Spinal cord (tissue), 10 donors: ENCODE measurements at places on chromosomes 7 and 10. TPM values are rescaled to one million over a fixed set of nuclear protein-coding genes. Genes with fewer than 3 reads are reported as not detected.
A peak's percentile ranks its signal among the peaks of the same experiment; 100 is the strongest.

GRCh38 chr10:13066527-13066926 is 33.4 kb upstream of the OPTN start:
- no peak for DNase-seq

Gene FAM25A
- total RNA-seq: not detected

Gene ERVW-1
- not detected for total RNA-seq

DNA sequence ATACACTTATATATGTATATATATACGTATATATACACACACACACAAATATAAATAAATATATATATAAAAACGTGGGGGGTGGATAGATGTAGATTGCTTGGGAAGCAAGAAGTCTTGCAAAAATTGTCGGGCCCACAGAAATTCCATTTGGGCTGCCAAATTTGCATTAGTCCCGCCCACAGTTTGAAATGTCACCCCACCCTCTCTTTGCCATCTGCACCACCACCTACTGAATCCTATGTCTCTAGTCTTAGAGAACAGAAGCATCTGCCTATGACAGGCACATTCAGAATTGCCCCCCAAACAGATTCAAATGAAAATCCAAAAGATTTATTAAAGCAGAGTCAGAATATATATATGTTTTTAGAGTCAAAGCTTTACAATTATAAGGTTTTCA is 25.6 kb upstream of the CACNA2D1 start:
- DNase-seq: no peak

Gene SPDYE1
- total RNA-seq: not detected

Gene SOSTDC1
- total RNA-seq: 22.3 TPM

DNA sequence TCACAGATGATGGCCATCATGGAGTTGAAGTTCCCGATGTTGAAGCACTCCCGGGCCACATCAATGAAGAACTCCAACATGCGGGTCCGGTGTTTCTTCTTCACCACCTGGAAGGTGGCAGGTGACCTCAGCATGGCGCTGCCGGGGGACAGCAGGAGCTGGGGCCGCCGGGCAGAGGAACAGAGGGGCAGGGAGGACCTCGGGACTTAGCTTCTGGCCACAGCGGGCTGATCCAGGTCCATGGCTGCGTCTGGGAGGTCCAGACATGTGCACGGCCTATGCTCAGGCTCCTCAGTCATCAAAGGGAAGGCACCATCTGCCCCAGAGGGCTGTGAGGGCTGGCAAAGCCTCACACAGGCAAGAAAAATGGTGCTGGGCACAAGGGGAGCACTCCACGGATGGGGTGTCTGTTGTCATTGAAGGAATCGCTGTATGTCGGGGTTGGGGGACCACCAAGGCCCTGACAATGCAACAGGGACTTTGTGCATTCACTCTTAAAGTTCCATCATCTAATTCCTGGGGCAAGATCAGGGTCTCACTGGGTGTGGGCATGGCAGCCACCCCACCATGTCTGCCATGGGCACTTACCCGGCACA is 60.9 kb downstream of the CSGALNACT2 start:
- DNase-seq: no peak

DNA sequence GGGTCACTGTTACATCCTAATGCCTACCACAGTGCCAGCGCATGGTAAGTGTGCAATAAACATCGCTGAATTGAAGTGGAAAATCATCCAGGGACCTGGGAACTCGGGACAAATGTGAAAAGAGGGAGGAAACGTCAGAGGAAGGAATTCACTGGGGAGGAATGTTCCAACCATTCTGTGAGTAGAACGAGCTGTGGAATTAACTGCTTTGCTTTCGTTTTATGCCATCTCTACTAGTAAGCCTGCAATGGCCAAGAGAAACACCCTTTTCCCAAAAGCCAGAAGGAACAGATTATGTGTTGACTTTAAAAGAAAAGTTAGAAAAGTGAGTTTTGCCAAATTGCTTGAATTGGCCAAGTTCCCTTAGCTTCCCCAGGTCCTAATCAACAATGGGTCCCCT is 1044.9 kb downstream of the TYW1 start:
- DNase-seq: no peak

DNA sequence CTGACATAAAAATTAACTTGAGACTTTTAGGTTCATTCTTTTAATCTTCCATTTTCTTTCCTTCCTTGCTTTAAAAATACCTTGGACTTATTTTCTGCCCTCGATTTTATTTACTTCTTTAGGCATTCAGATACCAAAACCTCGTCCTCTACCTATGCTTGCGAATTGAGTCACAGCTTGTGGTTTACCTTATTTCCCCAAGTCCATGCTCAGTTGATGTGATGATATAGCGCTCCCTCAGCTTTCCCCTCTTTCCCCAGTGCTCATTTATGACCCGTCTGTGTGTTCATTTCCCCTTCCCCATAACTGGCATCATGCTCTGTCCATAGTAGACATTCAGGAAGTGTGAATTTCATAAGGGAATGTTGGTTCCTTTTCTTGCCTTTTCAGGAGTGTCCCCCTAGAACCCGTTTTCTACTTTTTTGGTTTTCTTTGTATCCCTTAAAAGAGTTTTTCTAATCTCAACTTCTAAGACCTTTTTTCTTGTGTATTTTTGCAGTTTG is 19.1 kb upstream of the PRKRIP1 start:
- DNase-seq: no peak

GRCh38 chr7:52243685-52244084 is 791.7 kb upstream of the POM121L12 start:
- DNase-seq: no peak

DNA sequence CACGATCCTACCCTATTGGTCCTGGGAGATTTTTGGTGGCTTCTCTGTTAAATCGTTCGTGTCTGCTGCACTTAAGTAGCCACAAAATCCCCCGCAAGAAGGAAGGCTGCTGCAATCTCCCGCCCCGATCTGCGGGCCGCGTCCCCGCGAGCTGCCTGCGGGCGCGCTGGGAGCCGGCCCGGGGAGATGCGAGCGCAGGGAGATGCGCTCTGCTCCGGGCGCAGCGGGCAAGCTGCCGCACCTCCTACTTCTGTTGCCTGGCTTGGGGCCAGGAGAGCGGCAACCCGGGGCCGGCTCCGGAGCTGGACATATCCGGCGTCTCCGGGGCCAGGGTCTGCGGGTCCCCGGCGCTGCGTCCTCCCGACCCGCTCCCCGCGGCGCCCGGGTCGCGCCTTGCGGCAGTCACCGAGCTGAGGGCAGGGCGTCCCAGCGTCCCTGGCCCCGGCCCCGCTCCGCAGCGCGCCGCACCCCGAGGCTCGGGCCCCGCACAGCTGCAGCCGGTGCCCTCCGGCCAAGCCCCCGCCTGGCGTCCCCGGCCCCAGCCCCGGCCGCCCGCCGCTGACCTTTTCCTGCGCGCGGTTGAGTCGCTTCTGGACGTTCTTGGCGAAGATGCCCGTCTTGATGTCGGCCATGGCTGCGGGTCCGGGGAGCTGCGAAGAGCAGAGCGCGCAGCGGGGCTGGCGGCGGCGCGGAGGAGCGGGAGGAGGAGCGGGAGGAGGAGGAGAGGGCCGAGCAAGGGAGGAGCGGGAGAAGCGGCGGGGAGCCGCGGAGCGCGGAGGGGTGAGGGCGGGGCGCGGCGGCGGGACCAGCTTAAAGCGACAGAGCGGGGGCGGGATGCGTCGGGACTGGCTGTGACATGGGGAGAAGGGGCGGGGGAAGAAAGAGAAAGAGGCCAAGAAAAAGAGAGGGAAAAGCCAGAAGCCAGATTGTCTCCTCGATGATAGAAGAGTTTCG is at the start of gene AMPH:
Gene AMPH (minus strand): TSS at position 654 of the 954 bp plus-strand sequence. CDS start 22 bp downstream, at position 632.
- DNase-seq: peak; percentile 40

- DNase-seq: no peak
These were observed 25.3 kb downstream of the GFRA1 start for GRCh38 chr10:116247691-116248090.

GRCh38 chr10:6473430-6473829 is 106.6 kb downstream of the PRKCQ start:
- DNase-seq: no peak

GRCh38 chr10:49751636-49752510 is 10.2 kb downstream of the OGDHL start:
- no peak for DNase-seq

GRCh38 chr10:44161184-44161583 is 223.7 kb downstream of the CXCL12 start:
- DNase-seq: no peak

Gene NUTM2E
- total RNA-seq: 0.88 TPM

GRCh38 chr10:110834629-110835301 is 37.0 kb upstream of the PDCD4 start:
- DNase-seq: no peak

- DNase-seq: no peak
These were observed 22.3 kb upstream of the AKR1B1 start for GRCh38 chr7:134481167-134481566.

- DNase-seq: no peak
These were observed 41.4 kb downstream of the INSYN2A start for GRCh38 chr10:127154831-127155620.

- no peak for DNase-seq
These were observed 10.3 kb upstream of the INSIG1 start for GRCh38 chr7:155287284-155287935.

Gene PTPRN2
- 18.1 TPM for total RNA-seq

Gene VPS37D
- total RNA-seq: 8.9 TPM

Gene C10orf62
- 0.50 TPM for total RNA-seq

GRCh38 chr7:27196287-27196767 is 3.6 kb downstream of the HOXA13 start:
- peak; percentile 94 for DNase-seq

Gene MOGAT3
- not detected for total RNA-seq

GRCh38 chr10:6014241-6014761 is 37.0 kb upstream of the IL15RA start:
- DNase-seq: peak; percentile 18

DNA sequence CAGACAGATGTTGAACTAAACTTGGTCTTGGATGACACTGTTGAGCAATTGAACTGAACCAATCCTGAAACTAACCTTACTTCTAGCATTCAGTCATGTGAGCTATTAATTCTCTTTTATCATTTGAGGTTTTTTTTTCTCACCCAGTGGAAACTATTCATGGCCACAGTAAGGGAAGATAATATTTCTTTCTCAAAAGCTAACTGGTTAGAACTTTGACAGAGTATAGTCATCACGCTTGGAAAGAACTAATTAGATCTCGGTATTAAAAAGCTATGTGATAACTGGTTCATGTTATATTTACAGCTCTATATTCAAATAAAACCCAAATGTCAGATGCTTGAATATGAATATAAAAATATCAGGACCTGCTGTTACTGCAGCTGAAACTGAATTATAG is 89.5 kb downstream of the OTUD1 start:
- DNase-seq: no peak
